ENCODE measurements at places on chromosomes 4 and X. TPM values are rescaled to one million over a fixed set of nuclear protein-coding genes. Genes with fewer than 3 reads are reported as not detected.

DNA sequence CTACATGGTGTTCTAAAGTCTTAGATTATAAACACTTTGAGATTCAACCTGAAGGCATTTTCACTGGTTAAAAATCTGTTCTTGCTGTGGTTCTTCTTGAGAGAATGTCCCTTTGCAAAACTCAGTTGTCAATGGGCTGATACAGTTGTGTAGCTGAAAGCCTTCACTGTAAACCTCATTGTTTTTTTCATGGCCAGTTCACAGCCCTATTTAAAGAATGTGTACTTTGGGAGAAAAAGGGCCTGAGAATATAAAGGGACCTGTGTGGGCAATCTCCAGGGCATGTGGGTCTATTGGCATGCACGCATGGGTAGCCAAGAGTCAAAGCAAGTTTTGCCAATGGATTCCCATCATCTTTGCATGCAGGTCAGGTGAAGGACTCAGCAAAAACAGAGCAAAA lies 7.8 kb upstream of the MAP7D3 start:
- DNase-seq, result no peak

The F8A2 gene
- not detected for total RNA-seq

GRCh38 chrX:100479329-100479728 lies 69.3 kb upstream of the PCDH19 start:
- no peak for DNase-seq

DNA sequence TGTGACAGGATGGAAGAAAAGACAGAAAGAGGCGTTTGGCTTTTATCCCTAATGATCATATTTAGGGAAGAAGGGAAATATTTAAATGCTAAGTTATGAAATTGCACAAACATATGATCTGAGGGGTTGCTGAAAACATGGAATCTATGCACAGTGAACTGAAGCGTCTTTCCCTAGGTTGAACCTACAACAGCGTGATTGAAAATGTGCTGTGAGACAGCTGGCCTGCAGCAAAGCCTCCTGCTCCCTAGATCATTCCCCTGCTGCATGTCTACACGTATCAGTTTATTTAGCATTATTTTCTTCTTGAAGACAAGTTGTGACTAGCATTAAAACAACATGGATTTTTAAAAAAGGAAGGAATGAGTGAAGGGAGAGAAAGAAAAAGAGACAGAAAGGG lies 272.5 kb upstream of the TRAM1L1 start:
- DNase-seq, result no peak

- DNase-seq, result no peak
Measured at GRCh38 chr4:11704186-11704830, 275.6 kb upstream of the HS3ST1 start.

DNA sequence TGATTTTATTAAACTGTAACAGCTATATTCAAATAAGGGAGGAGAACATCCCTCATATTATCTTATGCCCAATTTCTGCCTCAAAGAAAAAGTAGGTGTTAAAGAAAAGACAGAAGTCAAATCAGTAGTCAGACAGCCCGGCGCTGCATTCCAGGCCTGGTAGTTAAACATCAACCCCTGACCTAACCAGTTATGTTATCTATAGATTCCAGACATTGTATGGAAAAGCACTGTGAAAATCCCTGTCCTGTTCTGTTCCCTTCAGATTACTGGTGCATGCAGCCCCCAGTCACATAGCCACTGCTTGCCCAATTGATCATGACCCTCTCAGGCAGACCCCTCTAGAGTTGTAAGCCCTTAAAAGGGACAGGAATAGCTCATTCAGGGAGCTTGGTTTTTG lies 269.9 kb upstream of the GALNT7 start:
- DNase-seq, result no peak

GRCh38 chr4:140497747-140498636 lies at the start of gene MGAT4D:
Gene MGAT4D (minus strand): TSS chr4:140498293. CDS start chr4:140498222, 71 bp downstream.
- DNase-seq, result peak; percentile 9

GRCh38 chr4:185534511-185534865 lies 819 bp downstream of the PDLIM3 start:
- DNase-seq, result no peak

- DNase-seq, result no peak
Measured at GRCh38 chr4:52996261-52997131, 134.4 kb downstream of the RASL11B start.
